Ureter (tissue), 1 donor: ENCODE measurements at places on chromosomes 5 and 9.

- no peak for DNase-seq
Observed at GRCh38 chr5:17769277-17769676, 135.0 kb downstream of the TAF11L14 start.

DNA sequence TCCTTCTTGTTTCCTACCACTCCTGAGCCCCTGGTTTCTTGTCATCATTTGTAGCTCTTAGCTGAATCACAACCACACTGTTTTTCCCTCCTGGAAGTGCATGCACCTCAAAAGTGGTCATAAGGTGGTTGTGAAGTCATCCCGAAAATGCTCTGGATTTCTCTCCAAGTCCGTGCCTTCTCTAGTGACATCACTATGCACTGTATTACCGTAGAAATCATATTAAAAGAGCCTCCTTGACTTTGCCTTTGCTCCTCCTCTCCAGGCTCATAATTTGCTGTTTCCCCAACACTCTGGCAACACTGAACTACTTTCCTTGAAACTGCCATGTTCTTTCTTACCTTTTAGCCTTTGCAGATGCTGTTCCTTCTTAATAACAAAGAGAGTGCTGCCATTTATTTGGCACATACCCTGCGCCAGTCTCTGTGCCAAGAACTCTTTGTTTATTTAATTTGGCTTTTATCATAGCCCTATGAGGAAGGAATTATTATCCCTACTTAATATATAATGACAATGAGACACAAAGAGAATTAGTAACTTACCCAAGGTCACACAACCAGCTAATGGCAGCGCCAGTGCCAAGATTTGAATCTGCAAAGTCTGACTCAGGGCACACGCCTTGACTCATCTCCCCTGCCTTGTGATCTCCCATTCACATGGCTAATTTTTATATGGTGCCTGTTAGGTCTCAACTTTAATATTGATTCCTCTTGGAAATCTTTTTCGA lies 115.4 kb downstream of the KIF4B start:
- no peak for DNase-seq

DNA sequence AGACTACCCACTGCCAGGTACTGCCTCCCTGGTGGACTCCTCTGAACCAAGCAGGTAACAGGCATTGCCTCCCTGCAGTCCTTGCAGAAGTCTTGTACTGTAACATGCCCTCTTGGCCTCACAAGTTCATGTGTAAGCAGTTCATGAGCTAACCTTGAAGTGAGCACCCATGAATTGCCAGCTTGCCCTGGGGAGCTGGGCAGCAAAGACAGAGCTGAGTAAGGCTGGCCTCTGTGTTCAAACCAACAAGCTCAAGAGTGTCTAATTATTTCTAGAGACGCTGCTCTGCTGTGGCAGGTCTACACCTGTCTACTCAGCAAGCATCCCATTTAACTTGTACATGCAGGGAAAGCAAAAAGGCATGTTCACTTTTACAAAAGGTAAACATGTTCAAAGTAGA lies 113.5 kb downstream of the FEM1C start:
- DNase-seq, result no peak

DNA sequence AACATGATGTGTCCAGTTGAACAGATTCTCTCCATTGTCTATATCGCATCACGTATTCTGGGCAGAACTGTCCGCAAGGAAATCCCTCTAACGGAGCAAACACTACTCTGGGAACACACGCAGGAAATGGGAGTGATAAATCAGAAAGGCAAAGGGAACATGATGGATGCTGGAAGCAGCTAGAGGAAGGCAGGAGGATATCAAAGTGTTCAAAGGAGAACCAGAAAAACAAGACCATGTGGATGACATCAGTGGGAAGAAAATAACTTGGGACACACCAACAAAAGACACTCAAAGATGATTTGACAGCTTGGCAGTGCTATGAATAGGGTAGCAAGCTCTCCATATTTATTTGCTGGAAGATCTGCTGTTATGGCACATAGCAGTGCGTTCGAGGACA lies 142.9 kb downstream of the PLK2 start:
- DNase-seq, result no peak

- DNase-seq, result peak; percentile 52
Observed at GRCh38 chr5:2675548-2675947, 75.9 kb downstream of the IRX2 start.

DNA sequence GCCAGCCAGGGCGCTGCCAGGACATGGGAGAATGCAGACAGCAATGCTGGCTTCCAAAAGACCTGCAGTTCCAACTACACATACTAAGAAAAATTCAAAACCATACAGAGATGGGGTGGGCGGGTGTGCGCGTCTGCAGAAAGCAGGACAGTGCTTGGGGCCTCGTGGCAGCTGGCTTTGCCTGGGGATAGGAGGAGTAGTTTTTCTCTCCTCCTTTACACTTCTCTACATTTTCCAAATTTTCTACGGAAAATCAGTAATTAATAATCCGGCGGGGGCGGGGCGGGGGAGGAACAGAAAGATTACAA lies 43.6 kb upstream of the SARDH start:
- DNase-seq, result no peak

DNA sequence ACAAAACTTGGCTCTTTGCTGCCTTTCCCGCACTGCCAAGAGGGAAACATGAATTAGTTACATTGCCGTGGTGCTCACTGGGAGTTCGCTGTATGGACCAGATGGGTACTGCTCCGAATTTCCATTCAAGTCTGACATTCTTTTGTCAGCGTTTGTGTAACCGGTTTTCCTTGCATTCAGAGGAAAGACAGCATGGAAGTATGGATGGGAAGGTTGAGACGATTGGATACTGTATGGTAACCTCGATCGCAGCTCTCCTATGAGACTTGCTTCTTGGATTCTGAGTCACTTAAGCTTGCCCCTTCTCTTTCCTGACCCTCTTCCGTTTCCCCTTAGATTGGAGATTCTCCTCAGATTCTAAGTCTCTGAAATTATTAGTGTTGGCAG lies 625 bp upstream of the UBLCP1 start:
- no peak for DNase-seq

DNA sequence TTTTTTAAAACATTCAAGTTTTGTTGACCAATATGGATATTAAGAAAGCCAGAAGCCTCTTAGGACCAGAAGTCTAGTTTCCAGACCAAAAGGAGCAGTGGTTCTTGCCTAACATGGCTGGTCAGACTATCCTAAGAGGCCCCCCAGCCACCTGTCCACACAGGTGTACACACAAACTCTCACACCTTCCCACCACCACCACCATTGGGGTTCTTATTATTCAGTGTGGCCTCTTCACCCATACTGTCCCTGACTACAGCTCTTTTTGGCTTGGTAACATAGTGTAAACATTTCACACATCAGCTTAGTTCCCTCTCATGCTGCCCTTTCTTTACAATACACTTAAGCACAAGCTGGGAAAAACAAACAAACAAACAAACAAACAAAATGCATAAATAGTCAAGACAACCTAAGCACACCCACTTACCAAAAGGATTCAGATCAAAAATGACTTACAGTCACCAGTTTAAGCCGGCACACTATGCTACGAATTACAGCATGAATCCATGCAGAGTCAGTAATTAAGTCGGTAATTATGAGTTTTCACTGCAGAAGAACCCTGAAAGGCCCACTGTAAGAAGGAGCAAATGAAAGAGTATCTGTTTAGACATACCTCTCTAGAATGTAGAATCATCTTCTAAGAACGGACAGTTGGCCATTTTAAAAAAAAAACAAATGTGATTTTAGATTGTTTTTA lies 9.5 kb downstream of the LHFPL2 start:
- DNase-seq, result no peak

DNA sequence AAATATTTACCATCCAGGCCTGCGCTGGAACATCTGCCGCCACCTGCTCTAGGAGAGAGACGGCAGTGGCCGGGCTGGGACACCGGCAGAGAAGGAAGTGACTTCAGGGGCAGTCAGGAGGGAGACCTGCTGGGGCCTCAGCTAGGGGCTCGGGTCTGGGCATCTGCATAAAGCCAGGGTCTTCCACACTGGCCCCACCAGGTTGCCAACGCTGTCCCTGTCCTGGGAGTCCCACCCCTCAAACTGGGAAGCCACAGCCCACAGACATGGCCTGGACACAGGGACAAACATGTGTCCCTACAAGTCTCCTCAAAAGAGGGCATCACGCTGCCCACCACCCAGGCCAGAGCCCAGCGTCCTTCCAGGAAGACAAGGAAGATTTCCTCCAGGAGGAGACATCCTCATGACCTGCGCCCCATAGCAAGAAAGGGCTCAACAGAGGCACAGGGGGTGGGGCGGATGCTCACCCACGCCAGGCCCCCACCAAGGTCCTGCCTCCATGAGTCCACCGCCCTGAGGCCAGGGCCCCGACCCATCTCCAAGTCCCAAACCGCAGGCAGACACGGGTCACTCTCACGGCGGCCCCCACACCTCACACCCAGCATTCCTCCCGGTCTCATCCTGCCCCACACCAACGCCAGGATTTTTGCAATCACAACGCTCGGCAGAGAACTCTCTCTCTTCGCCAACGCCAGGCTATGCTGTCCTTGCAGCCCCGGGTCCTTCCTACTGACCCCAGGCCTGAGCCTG lies 9.0 kb downstream of the VAV2 start:
- DNase-seq, result no peak

DNA sequence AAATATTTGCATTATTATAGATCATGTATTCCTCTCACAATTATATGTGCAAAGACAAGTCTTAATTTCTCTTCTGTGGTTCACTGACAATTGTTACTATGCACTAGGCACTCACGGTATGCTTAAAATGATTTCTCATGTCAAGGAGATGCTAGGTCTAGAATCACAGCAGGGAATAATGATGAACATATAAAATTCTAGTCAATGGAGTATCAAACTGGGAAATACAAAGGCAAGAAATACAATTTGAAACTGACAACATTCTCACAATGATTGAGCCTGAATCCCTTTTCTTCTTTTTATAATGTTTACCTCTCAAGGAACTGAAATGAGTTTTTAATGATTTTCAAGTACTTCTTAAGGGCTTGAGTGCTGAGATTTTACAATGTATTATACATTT lies 302.3 kb upstream of the GRAMD2B start:
- no peak for DNase-seq

DNA sequence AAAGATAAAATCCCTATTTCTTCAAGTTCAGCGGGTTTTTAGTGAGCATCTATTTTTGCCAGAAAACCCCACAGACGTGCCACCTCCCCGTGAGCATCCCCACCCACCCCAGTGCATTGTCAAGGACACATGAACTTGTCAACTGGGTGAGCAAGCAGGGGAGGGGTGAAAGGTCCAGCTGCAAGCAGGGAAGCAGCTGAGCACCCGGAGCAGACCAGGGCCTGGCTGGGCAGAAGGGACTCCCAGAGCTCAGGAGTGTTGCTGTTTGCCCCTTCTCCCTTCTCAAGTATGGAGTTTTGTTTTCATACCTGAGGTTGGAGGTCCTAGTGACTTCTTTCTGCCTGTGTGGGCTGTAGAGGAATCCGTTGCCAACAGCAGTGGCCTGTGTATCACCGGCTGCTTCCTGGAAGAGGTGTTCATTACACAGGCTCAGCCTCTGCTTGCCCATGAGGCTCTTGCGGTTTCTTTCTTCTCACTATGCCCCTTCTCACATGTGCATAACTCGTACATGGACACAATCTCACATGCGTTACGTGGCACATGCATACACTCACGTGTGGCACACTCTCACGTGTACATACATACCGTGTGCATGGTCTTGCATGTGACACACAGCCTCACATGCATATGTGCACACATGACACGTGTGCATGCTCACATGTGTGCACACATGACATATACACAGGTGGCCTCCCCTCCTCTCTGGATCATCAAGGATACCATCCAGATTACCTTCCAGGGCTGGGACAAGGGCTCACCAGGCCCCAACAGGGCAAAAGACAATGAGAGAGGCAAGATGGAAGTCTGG lies 126.7 kb downstream of the MVB12B start:
- DNase-seq, result no peak

DNA sequence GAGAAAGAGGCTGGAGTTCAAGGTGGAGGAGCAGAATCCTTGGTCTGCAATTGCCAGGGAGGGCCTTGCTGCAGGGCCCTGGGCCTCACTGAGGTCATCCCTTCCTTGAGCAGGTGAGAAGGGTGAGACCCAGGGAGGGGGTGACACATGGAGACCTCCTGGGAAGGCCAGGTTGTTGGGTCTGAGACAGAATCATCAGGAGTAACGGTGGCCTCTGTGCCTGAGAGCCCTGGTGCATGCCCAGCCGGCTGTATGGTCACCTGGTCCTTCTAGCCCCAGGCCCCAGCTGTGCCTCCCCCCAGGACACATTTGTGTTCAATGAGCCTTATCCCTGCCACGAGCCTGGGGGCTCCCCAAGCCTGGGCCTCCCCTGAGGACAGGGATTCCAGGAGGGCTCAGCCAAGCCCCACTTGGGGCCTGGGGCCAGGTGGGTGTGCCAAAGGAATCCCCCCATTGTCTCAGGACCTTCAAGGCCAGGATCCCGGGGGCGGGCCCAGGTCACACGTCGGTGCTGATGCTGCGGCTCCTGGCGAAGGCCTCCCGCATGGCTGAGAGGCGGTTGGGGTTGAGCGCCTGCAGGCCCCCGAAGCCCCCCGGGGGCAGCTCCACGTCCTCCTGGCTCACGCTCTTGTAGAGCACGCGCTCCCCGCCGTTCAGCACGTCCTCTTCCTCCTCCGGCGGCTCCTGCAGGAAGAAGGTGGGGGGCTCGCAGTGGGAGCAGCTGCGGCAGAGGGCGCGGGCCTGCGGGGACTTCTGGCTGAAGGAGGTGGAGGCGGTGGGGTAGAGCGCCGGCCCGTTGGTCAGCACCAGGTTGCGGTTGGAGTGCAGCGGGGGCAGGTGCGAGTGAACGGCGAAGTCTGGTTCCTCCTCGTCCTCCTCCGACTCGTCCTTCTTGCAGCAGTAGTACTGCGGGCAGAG lies 30.4 kb downstream of the FAM163B start:
- DNase-seq, result no peak
